Hematopoietic multipotent progenitor cell (in vitro differentiated cells): ENCODE measurements at places on chromosomes 2 and 18. TPM values are rescaled to one million over a fixed set of nuclear protein-coding genes. Genes with fewer than 3 reads are reported as not detected.

Gene CDH20
- total RNA-seq: 0.27 TPM

Gene CTNNA2
- total RNA-seq: not detected

Gene IER3IP1
- total RNA-seq: 3.2 TPM

Gene EFEMP1
- 0.27 TPM for total RNA-seq

Gene PSMG2
- 58.7 TPM for total RNA-seq

DNA sequence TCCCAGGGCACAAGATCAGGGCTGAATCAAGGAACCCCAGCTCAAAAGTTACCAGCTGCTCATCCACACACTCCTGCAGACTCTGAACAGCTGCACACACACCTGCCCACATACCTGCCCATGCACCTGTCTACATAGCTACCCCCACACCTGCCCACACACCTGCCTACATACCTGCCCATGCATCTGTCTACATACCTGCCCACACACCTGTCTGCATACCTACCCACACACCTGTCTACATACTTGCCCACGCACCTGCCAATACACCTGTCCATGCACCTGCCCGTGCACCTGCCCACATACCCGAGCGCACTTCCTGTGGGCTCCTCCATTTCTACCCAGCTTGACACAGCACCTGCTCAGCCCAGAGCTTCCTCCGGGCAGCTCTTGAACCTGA, 122.8 kb upstream of the AGAP1 start:
- no peak for DNase-seq

DNA sequence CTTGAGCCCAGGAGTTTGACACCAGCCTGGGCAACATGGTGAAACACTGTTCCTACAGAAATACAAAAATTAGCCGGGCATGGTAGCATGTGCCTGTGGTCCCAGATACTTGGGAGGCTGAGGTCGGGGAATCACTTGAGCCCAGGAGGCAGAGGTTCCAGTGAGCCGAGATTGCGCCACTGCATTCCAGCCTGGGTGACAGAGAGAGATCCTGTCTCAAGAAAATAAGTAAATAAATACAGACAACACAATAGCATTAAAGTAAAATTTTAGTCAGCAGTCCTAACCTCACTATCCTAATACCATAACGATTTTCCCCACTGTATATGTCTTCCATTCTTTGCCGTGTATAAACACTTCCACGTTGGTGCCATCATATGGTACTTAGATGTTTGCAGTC, 83.0 kb upstream of the MBOAT2 start:
- DNase-seq: no peak

- no peak for DNase-seq
Measured at GRCh38 chr2:30792521-30792920, 14.7 kb downstream of the CAPN13 start.
